AG08395 (cell line): ENCODE measurements at places on chromosomes 4 and X.
A peak's percentile ranks its signal among the peaks of the same experiment; 100 is the strongest.

DNA sequence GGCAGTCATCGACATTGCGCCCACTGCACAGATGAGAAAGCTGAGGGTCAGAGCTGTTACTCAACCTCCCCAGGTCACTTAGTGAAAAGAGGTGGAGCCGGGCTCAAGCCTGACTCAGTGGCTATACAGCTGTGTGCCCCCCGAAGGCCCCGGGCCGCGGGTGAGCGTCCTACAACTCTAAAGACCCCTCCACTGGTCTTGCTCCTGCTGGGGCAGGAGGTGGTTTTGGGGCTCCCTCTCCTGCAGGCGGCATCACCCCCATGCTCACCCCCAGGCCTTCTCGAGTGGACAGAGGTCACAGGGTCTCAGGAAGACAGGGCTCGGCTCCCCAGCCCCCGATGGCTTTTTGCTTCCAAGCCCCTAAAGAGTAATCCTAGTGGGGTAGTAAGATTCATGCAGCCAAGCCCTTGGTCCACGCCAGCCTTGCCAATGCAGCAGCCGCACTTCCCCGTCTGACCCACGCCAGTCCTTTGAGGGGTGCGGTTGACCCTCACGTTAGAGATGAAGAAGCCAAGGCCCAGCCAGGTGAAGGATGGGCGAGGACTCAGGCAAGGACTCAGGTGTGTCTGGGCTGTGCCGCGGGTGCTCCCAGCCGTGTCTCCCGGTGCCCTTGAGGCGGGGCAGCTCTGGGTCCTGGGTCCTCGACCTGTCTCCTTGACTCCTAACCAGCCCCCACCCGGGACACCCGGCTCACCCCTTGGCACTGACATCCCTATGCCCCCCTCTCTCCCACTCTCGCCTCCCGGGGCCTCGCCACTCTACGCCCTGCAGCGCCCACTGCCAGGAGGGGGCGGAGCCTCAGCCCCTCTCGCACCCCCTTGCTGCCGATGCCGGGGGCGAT lies 200.4 kb downstream of the AFAP1 start:
- DNase-seq = no peak

GRCh38 chr4:85728464-85728863 lies 253.5 kb downstream of the ARHGAP24 start:
- no peak for DNase-seq

DNA sequence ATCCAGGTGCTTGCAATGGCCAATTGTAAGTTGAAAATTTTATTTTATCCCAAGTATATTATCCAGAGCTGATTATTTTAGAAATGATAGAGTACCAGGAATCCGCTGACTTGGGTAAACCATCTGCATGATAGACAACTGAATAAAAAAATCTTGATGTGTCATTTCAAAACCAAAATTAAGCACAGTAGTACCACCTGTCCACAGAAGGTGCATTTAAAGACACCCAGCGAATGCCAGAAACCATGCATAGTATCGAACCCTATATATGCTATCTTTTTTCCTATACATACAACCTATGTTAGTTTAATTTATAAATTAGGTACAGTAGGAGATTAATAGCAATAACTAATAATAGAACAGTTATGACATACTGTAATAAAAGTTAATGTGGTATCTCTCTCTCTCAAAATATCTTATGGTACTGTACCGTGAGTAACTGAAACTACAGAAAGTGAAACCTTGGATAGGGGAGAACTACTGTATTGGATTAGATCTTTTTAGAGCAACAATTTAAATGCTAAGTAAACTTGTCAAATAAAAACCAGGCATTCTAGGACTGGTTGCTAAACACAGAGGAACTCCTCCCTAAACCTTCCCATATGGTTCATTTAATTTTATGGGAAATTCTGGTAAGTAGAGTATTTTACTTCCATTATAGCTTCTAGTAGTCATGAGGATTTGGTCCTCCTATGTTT lies 6.2 kb downstream of the NEIL3 start:
- no peak for DNase-seq

DNA sequence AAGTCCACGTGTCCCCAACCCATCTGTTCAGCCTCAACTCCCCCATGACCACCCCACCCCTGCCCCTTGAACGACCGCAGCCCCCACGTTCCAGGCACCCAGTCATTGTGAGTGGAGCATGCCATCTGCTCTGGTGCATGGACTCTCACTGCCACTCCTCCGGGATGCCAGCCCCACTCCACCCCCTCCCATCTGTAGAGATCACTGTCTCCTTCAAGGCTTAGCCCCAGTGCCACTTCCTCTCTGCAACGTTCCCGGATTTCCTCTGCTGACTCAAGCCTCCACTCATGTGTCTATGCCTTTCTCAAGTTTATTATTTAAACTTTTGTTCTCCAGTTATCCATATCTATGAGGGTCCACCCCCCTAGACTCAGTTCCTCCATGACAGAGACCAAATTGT lies 54.0 kb downstream of the MAML3 start:
- DNase-seq = no peak

DNA sequence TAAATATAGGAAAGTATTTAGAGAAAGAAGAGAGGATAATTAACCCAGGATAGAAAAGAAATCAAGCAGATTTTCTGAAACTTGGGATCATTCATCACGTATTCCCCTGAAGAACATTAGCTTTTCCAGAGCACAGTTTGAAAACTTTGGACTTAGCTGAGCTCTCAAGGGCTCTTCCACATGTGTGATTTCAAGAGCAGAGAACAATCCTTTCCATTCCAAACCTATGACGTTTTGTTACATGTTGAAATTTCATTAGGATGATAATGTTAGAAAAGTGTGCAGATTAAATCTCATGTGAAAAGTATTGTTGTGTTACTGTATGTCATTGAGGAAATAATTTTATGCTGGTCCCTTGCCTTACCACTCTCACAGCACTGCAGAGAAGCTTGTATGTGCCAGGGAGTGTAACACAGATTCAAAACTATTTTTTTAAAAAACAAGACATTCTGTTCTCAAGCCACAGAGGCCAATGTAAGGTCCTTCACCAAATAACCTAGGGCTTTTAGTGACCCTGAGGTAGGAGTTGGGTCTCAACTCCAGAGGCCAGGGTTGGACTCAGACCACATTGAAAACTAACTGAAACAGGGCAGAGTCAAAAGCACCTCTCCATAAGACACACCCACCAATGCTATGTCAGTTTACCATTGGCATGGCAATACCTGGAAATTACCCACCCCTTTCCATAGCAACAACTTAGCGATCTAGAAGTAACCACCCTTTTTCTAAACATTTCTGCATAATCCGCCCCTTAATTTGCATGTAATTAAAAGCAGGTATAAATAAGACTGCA lies 141.3 kb downstream of the ANXA5 start:
- DNase-seq = no peak

DNA sequence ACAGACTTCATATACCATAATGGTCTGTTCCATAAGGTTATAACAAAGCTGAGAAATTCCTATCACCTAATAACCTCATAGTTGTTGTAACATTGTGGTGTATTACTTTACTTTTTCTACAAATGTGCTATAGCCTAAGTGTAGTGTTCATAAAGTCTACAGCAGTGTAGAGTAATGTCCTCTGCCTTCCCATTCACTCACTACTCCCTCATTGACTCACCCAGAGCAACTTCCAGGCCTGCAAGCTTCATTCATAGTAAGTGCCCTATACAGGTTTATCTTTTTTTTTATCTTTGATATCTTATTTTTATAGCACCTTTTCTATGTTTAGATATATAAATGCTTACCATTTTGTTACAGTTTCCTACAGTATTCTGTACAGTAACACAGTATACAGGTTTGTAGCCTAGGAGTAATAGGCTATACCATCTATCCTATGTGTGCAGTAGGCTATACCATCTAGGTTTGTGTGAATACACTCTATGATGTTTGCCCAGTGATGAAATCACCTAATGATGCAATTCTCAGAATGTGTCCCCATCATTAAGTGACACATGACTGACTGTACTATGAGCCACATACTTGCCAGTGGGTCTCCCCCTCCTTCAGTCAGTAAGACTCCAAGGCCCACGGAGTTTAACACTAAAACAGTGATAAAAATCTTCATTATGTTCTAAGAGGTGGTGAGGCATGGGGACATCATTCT lies 299.9 kb downstream of the UNC5C start:
- DNase-seq = no peak

- no peak for DNase-seq
These were observed 808.3 kb downstream of the RPA4 start for GRCh38 chrX:97691901-97692455.

GRCh38 chrX:46485897-46486296 lies 59.3 kb downstream of the ZNF674 start:
- no peak for DNase-seq

DNA sequence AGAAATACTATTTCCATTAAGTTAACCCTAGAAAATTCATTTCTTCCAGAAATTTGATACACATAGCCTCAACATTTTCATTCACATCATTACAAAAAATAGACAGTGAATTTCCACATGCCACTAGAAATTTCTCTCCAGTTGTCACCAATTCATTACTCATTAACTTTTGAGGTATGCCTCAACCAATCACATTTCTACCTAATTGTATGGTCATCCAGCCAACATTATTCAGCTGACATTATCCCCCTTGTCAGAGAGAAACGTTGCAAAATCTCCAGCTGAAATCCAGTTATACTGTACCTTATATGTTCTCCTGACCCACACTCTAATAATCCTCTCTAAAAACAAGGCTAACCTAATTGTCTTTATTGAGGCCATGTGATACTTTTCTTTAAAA lies 24.8 kb downstream of the FRYL start:
- no peak for DNase-seq

GRCh38 chr4:157045507-157046127 lies 30.3 kb upstream of the GLRB start:
- peak; percentile 76 for DNase-seq

DNA sequence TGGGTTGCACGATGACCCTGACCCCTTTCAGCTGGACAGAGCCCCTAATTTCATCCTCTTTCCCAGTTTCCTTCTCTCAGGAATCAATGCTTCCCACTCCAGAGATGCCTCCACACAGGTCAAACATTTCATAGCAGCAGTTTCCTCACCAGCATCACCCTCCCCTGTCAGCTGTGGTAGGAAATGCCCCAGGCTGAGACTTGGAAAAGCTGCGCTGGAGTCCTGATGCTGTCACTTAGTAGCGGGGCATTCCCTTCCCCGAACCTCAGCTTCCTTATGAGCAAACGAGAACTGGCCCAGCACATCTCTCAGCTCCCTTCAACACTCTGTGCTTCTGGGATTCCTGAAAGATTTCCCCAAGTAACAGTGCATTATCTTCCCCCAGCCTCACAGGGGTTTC lies 2.7 kb downstream of the GJB1 start:
- no peak for DNase-seq

- no peak for DNase-seq
These were observed 145.5 kb downstream of the SHOX start for GRCh38 chrX:776061-776460.

DNA sequence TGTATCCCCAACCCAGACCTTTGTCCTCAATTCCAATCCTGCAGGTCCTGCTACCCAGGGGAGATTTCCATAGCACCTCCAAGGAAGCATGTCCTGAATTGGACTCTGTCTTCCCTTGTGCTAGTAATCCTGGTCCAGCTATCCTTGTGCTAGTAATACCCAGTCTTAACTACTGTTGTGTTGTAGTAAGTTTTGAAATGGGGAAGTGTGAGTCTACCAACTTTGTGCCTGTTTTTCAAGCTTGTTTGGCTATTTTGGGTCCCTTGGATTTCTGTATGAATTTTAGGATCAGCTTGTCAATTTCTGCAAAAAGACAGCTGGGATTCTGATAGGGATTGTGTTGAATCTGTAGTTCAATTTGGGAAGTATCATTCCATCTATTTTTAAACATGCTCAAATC lies 51.4 kb downstream of the CD99L2 start:
- no peak for DNase-seq

DNA sequence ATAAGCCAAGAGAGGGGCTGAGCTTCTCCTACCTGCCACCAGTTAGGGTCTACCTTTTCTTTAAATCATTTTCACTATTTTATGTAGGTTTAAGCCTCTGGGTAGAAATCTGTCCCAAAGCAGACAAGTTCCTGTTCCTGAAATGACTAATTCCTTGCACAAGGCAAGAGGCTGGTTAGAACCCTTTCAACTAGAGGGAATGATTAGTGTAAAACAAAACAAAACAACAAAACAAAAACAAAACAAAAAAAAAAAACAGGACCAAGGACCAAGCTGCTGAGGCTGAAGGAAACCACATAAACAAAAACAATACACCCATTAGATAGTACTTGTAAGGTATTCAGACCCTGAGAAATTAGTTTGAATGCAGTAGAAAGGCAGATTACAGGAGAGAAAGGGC lies 62.7 kb downstream of the MAML3 start:
- DNase-seq = no peak
